Cortex of kidney (tissue), 1 donor: ENCODE measurements at places on chromosomes 2 and 18.
A peak's percentile ranks its signal among the peaks of the same experiment; 100 is the strongest.

DNA sequence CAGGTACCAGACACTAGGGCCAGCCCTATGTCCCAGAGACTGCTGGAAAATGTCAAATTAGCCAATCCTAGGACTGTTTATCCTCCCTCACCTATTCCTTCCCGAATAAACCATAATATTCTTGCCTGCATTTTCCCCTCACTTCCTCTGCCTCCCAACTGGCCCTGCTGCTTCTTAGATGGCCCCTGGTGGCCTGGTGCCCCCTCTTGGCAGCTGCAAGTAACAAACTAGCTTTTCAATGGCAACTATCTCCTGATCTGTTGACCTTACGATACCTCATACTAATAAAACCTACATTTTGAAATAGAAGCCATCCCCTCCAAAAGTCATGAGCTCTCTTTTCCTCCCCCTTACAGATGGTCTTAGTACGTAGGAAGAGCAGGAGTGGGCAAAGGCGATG is 132.0 kb downstream of the ALPK2 start:
- no peak for DNase-seq

DNA sequence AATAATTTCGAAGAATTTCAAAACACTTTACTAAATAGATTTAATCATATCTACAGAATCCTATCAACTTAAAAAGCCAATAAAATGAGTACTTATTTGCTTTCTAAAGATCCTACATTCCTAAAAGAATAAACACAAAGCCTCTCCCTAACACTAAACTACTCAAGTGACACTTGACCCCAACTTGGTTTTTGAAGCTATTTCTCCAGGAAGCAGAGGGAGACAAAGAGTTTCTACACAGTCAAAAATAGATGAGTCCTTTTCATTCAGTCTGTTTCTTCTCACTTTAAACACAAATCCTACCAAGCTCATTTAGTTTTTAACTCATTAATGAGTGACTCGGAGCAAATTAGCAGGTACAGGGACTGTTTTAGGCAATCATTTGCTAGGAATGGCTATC is 2.1 kb downstream of the ATL2 start:
- DNase-seq: no peak

DNA sequence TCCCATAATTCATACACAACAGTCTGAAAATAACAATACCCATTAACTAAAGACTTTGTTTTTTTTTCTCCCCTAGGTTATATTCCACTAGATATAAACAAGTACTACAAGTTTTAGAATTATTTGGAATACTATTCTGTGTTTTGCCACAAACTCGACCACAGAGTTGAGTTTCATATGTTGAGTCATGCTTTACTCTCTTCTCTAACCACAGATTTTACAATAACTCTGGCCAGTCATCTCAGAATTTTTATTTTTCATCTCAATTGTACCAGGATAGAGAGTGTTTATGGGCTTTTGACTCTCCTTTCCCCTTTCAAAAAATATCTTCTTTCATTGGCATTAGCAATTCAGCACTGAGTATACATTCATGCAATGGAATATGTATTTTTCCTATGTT is 348.7 kb upstream of the GALNT5 start:
- DNase-seq: no peak

DNA sequence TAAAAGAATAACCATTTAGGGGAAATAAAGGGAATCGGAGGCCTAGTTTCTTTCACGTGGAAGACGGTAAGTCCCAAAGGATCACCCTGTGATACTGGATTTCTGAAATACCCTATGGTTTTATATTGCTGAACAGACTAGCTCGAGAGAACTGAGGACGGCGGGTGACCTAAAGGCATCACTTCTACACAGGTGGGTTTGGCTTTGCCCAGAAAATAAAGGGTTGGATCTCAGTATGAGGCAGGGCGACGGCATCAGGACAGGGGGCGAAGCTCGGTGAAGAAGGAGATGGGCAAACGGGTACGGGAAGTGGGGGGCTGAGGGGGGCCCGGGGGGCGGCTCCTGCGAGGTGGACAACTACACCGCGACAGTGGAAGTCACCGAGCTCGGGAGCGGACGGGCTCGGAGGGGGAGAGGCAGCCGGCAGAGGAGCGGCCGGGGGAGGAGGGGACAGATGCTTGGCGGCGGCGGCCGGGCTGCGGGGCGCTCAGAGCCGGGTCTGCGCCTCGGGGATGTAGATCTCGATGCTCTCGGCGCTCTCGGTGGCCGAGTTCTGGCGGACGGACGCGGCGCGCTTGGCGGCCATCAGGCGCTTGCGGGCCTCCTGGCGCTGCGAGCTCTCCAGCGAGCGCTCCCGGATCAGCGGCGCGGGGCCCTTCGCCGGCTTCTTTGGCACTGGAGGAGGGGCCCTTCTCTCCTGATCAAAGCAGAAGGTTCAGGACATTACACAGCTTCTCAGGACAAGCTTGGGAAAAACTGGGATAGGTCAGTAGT is 48.9 kb downstream of the TGIF1 start:
- peak; percentile 17 for DNase-seq

GRCh38 chr2:61045999-61046398 is 19.7 kb upstream of the SANBR start:
- DNase-seq: no peak

DNA sequence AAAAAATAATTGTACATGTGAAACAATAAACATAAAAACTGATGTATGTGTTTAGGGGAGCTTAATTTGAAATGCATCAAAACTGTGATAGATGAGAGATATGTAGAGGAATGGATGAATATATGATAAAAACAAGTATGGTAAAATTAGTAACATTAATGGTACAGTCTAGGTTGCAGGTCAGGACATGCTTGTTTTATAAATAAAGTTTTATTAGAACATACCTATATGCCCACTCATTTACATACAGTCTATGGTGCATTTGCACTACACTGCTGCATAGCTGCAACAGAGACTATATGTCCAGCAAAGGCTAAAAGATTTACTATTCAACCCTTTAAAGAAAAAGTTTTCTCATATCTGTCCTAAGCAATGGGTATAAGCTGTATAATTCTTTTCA is 236.6 kb upstream of the CCDC68 start:
- no peak for DNase-seq

GRCh38 chr2:241412144-241412543 is 56.1 kb downstream of the FARP2 start:
- DNase-seq: no peak

DNA sequence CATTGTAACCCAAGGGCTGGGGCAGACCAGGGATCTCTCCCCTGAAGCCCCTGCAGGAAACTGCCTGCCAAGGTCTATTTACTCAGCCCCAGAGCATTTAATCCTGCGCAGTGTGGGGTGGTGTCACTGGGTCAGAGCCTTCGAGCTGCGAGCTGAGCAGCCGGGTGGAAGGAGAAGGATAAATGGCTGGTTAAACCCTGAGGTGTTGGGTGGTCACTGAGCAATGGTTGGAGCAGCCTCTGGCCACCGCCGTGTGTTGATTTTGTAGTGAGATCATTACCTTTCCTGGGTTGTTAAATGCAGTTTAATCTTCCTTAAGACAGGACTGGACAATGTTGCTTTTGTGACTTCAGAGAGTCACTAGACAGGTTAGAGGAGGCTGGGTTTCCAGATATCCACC is 98.1 kb downstream of the SETBP1 start:
- DNase-seq: no peak

GRCh38 chr2:184305105-184305504 is 293.2 kb upstream of the ZNF804A start:
- DNase-seq: no peak

GRCh38 chr2:108988796-108989713 is at the start of gene EDAR:
TSS of gene EDAR (minus strand) at chr2:108989220. CDS start at chr2:108931014, 58,206 bp downstream.
- DNase-seq: no peak

DNA sequence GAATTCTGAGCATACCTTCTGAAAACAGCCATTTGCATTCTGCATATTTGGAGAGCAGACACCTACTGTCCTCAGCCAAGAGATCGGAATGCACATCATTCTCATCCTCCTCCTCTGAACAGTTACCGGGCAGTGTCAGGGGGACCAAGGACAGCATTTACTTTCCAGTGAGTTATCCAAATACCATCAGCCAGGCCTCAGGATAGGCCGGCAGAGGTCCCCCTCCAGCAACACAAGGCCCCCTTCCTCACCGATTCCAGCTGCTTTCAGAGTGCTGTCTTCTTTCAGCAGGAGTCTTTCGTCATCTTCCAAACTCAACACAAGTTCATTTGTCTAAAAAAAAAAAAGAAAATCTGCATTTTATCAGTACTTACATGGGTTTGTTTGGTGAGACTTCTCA is 55.3 kb downstream of the C2orf76 start:
- DNase-seq: no peak

DNA sequence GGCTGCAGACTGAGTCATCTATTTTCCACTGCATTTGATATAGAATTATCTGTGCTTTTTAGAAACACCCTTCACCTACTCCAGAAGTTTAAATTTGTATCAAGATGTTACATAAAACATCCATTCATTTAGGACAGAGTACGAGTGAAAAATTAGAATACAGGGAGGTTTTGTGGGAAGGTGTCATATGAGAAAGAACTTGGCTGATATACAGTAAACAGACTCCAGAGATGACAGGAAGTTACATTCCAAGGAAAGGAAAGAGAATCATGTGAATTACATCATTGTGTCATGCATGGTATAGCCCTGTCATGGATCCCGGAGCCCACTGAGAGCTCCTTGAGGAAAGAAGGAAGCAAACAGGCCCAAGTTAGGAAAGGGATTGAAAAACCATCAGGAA is 341.5 kb upstream of the PKDCC start:
- no peak for DNase-seq

GRCh38 chr2:45754131-45755010 is 102.9 kb downstream of the PRKCE start:
- no peak for DNase-seq

DNA sequence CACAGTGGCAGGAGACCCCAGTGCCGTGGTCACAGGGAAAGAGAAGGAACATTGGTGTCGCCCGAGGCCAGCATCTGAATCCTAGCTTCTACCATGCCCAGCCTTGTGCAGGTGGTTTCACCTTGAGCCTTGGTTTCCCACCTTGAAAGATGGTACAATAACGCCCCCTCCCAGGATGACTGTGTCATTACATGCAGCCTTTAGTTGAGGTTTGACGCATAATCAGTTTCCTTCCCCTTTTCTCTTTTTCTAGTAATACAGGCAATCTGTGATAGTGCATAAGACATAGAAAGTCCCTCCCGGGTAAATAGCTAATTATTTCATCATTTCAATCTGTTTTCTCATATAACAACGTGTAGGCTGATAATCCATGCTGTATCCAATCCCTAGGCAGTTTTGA is 29.8 kb upstream of the ZNF407 start:
- DNase-seq: no peak

DNA sequence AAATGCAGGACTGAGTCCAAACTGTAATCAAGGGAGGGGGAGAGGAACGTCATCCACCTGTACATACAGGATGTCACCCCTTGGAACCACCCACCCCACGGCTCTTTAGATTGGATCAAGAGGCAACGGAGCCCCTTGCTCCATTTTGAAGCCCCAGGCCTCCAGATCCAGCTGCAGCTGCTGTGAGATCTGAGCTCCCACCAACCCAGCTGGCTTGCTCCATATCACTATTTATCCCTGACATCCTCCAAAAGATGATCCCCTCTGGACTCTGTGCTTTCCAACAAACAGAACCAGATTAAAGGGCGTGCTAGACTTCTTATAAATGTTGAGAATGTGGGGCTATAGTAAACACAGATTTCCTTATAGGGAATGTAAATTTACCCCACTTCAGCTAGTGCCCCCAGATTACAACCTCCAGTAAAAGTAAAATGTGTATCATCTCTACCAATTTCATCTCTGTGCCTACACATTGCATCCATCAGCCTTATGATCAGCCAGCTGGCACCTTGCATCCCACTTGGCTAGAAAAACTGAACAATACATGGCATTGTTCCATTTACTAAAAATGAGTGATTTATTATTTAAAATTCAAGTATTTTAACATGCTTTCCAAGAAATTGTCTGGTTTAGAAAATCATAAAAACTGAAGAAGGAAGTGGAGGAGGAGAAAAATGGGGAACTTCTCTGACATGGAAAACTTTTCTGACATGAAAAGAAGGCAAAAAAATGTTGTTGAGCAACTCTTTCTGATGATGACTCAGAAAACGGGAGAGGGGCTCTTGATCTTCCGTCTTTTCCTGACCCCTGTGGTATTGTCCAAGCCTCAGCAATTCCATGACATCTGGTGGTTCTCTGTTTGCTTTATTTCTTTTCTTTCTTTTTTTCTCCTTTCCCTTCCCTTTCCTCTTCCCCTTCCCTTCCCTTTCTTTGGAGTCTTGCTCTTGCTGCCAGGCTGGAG is 262.6 kb upstream of the THUMPD2 start:
- no peak for DNase-seq

DNA sequence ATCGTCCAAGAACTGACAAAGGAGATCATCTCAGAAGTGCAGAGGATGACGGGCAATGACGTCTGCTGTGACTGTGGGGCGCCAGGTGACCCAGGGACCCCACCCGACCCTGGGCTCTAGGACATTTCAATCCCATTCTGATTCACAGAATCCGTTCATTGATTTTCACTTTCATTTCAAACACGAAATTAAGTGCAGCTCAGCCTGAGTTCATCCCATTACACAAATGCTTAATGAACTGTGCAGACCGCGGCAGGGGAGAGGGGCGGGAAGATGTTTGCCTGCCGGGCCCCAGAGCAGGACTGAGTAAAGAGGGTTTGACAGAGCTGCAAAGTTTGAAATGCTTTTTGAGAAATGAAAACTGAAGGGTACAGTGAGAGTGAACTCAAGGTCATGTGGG is 67.1 kb downstream of the ITGB1BP1 start:
- no peak for DNase-seq

GRCh38 chr2:74772046-74772445 is 61.9 kb upstream of the HK2 start:
- no peak for DNase-seq

DNA sequence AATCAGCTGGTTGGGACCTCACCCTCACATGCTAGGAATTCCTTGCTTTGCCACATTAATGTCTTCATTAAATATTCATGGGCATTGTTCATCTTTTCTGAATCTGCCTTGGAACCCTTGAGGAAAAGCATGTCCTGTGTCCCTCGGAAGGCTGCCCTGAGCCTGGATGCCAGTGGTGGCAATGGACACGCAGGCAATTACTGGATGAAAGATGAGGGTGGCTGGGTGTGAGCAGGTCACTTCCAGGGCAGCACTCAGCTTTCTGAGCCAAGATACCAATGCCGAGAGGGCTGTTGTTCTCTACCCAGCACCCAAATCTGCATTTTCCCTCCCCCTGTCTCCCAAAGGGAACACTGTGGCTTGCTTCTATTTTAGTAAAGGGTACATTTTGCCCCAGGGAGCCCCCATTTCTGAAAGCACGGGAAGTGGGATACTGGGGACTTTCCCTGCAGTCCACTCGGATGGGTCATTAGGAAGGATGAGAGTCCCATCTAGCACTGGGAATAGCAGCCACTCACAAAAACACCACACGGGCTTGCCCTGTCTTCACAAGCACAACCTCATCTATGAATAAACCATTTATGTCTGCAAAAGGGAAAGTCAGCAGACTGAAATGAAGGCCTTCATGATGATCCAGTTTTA is 234.8 kb downstream of the SOX11 start:
- DNase-seq: no peak

GRCh38 chr2:226791056-226791486 is 8.5 kb downstream of the IRS1 start:
- DNase-seq: no peak

DNA sequence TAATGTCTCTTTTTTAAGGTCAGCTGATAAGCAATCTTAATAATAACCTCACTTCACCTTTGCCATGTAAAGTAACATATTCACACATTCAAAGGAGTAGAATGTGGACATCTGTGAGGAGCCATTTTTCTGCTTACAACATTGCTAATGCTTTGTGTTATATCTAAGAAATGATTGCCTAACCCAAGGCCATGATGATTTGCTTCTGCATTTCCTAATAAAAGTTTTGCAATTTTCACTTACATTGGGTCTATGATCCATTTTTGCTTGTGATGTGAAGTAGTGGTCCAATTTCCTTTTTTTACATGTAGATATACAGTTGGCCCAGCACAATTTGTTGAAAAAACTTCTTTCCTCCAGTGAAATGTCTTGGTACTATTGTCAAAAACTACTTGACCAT is 22.0 kb downstream of the RELCH start:
- no peak for DNase-seq
